Myometrial cell (primary cell): ENCODE measurements at places on chromosomes 11 and 22. TPM values are rescaled to one million over a fixed set of nuclear protein-coding genes. Genes with fewer than 3 reads are reported as not detected.

MTFP1 gene
- total RNA-seq = 8.7 and 13.5 TPM in 2 replicates

FOLR2 gene
- not detected in 2 replicates for total RNA-seq

AMOTL1 gene
- 10.1 and 14.2 TPM in 2 replicates for total RNA-seq

CYTH4 gene
- total RNA-seq = 0.53 and 1.2 TPM in 2 replicates

CHCHD10 gene
- total RNA-seq = 1.9 and 2.3 TPM in 2 replicates

OR52A1 gene
- total RNA-seq = not detected in 2 replicates

KRTAP5-9 gene
- not detected in 2 replicates for total RNA-seq

CARD18 gene
- not detected in 2 replicates for total RNA-seq

B3GAT3 gene
- total RNA-seq = 48.4 and 56.2 TPM in 2 replicates

MFNG gene
- not detected in 2 replicates for total RNA-seq

GLYATL1 gene
- 1.2 TPM in 1 of 2 replicates, not detected in the other for total RNA-seq

MPEG1 gene
- total RNA-seq = not detected in 2 replicates

PDGFB gene
- 5.1 and 12.4 TPM in 2 replicates for total RNA-seq

LGALS12 gene
- total RNA-seq = not detected in 2 replicates

KRTAP5-1 gene
- not detected in 2 replicates for total RNA-seq

OR4D5 gene
- not detected in 2 replicates for total RNA-seq

SLC35F2 gene
- total RNA-seq = 20.5 and 22.3 TPM in 2 replicates

ART5 gene
- total RNA-seq = not detected in 2 replicates

ANAPC15 gene
- total RNA-seq = 52.3 and 85.6 TPM in 2 replicates

SLC22A25 gene
- not detected in 2 replicates for total RNA-seq

ARHGAP42 gene
- total RNA-seq = 3.2 and 5.8 TPM in 2 replicates

OR51B5 gene
- not detected in 2 replicates for total RNA-seq

TMEM9B gene
- 33.8 and 36.0 TPM in 2 replicates for total RNA-seq

OR56A1 gene
- total RNA-seq = not detected in 2 replicates
